ENCODE measurements at places on chromosomes 2 and 18. TPM values are rescaled to one million over a fixed set of nuclear protein-coding genes. Genes with fewer than 3 reads are reported as not detected.

Gene GPR55
- total RNA-seq = not detected

Gene ACMSD
- not detected for total RNA-seq

Gene TWIST2
- 20.1 TPM for total RNA-seq

Gene UGT1A7
- total RNA-seq = not detected

DNA sequence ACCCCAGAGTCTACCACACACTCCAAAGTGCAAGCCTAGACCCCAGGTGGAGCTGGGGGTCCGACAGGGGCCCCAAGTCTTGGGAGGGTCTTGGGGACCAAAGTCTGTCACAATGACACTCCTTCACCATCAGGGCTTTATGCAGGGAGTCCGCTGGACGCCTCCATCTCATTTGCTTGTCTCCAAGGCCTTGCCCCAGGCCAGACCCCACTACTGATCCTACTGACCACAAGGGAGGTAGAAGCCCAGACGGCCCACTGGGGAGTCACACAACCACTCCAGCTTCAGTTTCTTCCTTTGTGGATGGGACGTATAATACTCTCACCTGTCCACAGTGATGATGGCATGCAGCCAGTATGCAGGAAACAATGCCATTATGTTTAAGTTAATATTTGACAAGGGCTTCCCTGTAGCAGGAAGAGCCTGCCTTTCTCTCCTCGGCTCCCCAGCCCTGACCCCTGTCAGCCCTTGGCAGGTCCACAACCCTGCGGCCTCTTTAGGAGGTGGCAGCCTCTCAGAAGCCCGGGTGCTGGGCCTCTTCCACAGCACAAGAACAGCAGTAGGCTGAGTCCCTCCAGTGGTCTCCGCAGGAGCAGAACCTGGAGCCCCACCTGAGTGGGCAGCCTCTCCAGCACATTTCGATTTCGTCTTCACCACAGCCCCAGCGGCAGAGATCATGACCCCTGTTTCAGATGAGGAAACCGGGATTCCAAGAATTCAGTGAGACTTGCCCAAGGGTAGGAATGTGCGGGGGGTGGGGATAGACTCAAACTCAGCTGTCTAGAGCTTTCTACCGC lies 6.5 kb downstream of the BIN1 start:
- DNase-seq = no peak
- no peaks in the 10 kb centered on the region for H3K27me3 ChIP-seq
- no peaks in the 10 kb centered on the region for H3K36me3 ChIP-seq
- H3K4me3 ChIP-seq = no peak overlapping the region
- H3K27ac ChIP-seq = no peak overlapping the region
- peaks cover 13% of the 10 kb centered on the region for H3K4me1 ChIP-seq

DNA sequence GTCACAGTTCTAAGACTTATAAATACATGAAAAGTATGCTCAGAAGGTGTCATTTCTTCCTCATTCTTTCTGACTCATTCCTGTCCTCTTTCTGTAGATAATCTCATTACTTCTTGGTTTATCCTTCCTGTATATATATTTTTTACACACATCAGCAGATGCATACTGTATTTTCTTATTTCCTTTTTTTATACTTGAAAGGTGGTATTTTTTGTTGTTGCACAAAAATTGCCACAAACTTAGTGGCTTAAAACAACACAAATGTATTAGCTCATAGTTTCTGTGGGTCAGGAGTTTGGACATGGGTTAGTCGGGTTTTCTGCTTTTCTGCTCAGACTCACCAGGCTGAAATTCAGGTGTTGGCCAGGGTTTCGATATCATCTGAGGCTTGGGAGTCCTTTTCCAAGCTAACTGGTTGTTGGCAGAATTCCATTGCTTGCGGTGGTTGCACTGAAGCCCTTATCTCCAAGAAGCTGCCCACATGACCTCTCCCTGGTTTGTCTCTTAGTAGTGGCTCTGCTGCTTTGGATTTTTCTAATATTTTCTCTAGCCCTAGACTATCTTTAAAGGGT lies 162.6 kb downstream of the FMNL2 start:
- peaks cover 39% of the 10 kb centered on the region for H3K4me1 ChIP-seq
- peak overlapping the region; percentile 37 for H3K27ac ChIP-seq

DNA sequence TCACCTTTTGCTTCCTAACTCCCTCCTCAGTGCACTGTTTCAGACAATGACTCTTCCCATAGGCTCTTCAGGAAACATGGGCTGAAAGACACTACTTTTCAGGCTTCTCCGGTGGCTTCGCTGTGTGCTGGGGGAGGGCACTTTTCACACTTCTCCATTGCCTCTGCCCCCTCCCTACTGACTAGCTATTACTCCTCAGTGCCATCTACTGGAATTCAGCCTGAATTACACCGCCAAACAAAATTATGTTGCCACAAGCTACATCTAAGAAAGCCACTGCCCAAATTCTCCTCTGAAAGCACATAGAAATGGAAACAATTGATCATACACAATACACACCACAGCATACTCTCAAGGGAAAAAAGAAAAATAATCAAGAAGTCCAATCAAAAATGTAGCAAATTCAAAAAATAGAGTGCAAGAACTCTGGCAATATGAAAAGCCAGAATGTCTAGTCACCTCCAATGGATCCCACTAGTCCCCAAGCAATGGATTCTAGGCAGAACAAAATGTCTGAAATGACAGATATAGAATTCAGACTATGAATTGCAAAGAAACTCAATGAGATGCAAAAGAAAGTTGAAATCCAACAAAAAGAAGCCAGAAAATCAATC lies 1139.4 kb upstream of the GYPC start:
- H3K4me3 ChIP-seq = no peak overlapping the region
- no peaks in the 10 kb centered on the region for H3K27me3 ChIP-seq
- H3K27ac ChIP-seq = no peak overlapping the region
- DNase-seq = no peak
- no peaks in the 10 kb centered on the region for H3K4me1 ChIP-seq

DNA sequence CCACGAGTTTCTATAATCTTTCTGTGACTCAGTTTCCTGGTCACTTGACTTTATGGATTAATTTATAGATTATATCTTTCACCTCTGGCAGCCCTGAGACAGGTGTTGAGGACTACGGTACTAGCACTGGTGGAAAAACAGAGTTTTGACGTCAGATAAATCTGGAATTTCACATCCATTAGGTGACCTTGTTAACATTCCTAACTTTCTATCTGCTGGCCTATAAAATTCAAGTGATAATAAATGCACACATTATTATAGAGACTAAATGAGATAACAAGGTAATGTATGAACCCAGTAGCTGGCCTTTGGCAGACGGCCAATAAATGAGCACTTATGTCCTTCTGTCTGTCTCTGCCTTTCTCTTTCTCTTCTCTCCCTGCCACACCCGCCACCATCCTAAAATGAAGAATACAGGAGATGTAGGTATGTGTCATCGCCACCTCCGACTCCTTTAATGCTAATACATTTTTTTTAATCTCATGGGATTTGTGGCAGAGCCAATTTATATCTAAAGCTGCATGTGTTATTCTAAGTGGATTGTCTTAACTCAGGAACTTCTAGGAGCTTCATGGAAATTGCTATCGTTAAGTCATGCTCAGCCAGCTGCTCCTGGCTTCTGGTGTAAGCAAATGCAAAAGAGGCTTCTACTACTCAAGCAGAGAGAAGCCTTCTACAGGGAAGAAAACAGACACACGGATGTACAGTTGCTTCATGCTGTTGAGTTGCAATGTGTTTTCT lies 2.3 kb downstream of the TM4SF20 start:
- no peak overlapping the region for H3K27ac ChIP-seq
- DNase-seq = no peak
- no peaks in the 10 kb centered on the region for H3K27me3 ChIP-seq
- H3K4me1 ChIP-seq = no peaks in the 10 kb centered on the region

DNA sequence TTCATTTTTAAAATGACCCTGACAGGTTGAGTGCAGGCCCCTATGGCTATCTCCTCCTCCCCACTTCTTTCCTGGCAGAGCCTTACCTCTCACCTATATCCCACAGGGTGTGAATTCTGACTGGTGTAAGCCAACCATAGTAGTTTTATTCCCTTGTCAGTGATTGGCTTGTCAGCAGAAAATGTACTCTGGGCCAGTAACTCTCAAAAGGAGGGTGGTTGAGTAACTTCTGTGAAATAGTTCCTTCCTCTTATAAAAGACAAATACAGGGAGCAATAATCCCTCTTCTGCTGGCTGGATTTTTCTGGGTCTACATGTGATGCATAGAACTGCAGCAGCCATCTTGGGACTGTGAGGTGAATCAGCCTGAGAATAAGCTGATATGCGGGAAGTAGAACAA lies 83.4 kb downstream of the RAPH1 start:
- no peaks in the 10 kb centered on the region for H3K27me3 ChIP-seq
- H3K4me3 ChIP-seq = no peak overlapping the region
- no peak overlapping the region for H3K27ac ChIP-seq
- peaks cover 32% of the 10 kb centered on the region for H3K4me1 ChIP-seq

- no peak for DNase-seq
- no peaks in the 10 kb centered on the region for H3K36me3 ChIP-seq
- H3K27ac ChIP-seq = no peak overlapping the region
Measured at GRCh38 chr2:109058191-109058632, 69.2 kb upstream of the EDAR start.

DNA sequence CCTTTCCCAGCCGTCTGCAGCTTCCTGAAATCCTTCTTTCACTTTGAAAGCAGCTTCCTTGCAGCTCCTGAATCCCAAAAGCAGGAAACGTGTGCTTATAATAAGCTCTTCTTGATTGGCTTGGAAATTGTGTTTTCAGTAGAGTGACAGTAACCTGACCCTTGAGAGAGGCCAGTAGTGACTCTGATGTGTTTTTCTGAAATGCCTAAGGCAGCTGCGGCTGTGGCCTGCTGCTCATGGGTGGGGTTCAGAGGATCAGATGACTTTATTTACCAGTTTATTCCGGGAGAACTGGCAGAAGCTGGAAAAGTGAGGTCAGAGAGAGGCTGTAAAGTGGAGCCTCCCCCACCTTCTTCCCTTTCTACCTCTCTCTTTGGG lies 31.9 kb upstream of the RPIA start:
- H3K36me3 ChIP-seq = no peaks in the 10 kb centered on the region
- DNase-seq = no peak
- H3K27ac ChIP-seq = peak overlapping the region; percentile 48
- no peaks in the 10 kb centered on the region for H3K4me1 ChIP-seq
- no peak overlapping the region for H3K4me3 ChIP-seq

GRCh38 chr2:25343187-25343825 lies 1.6 kb upstream of the DNMT3A start:
- H3K4me3 ChIP-seq = no peak overlapping the region
- no peak for DNase-seq
- H3K36me3 ChIP-seq = no peaks in the 10 kb centered on the region
- no peaks in the 10 kb centered on the region for H3K27me3 ChIP-seq
- no peak overlapping the region for H3K27ac ChIP-seq
- peaks cover 26% of the 10 kb centered on the region for H3K4me1 ChIP-seq

- DNase-seq = no peak
- peaks cover 8% of the 10 kb centered on the region for H3K4me1 ChIP-seq
- H3K36me3 ChIP-seq = no peaks in the 10 kb centered on the region
- H3K27ac ChIP-seq = no peak overlapping the region
- no peaks in the 10 kb centered on the region for H3K27me3 ChIP-seq
Measured at GRCh38 chr18:58793361-58793760, 71.3 kb upstream of the ZNF532 start.

DNA sequence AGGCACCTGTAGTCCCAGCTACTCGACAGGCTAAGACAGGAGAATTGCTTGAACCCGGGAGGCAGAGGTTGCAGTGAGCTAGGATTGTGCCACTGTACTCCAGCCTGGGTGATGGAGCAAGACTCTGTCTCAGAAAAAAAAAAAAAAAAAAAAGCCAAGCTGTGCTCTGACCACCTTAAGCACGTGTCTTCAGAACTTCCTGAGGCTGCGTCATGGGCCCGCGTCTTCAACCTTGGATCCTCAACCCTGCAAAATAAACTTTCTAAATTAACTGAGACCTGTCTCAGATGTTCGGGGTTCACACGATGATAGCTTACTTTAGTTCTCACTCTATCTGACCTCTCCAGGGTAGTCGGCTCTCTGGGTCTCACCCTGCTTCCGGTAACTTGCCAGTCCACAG lies 65.8 kb upstream of the CABLES1 start:
- H3K27me3 ChIP-seq = no peaks in the 10 kb centered on the region
- H3K4me1 ChIP-seq = no peaks in the 10 kb centered on the region
- H3K36me3 ChIP-seq = no peaks in the 10 kb centered on the region
- H3K4me3 ChIP-seq = no peak overlapping the region
- no peak overlapping the region for H3K27ac ChIP-seq

- no peaks in the 10 kb centered on the region for H3K4me1 ChIP-seq
- no peaks in the 10 kb centered on the region for H3K27me3 ChIP-seq
- no peak for DNase-seq
- H3K36me3 ChIP-seq = no peaks in the 10 kb centered on the region
Measured at GRCh38 chr2:101717071-101717845, 19.8 kb downstream of the MAP4K4 start.

DNA sequence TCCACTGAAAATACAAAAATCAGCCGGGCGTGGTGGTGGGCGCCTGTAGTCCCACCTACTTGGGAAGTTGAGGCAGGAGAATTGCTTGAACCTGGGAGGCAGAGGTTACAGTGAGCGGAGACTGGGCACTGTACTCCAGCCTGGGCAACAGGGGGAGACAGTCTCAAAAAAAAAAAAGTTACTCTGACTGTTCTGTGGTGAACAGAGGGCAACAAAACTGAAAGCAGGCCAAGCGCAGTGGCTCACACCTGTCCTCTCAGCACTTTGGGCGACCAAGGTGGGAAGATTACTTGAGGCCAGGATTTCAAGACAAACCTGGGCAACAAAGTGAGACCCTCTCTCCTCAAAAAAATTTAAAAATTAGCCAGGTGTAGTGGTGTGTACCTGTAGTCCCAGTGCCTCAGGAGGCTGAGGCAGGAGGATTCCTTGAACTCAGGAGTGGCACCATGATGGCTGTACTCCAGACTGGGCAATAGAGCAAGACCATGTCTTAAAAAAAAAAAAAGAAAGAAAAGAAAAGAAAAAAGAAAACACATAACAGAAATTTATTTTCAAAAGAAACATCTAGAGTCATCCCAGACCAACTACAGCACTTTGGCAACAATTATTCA lies 13.6 kb upstream of the RTN4 start:
- no peaks in the 10 kb centered on the region for H3K36me3 ChIP-seq
- DNase-seq = no peak
- H3K4me1 ChIP-seq = peaks cover 4% of the 10 kb centered on the region
- H3K4me3 ChIP-seq = no peak overlapping the region
- H3K27me3 ChIP-seq = no peaks in the 10 kb centered on the region
- no peak overlapping the region for H3K27ac ChIP-seq

DNA sequence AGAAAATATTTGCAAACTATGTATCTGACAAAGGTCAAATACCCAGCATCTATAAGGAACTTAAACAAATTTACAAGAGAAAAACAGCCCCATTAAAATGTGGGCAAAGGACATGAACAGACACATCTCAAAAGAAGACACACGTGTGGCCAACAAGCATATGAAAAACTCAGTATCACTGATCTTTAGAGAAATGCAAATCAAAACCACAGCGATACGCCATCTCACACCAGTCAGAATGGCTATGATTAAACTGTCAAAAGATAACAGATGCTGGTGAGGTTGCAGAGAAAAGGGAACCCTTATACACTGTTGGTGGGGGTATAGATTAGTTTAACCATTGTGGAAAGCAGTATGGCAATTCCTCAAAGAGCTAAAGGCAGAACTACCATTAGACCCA lies 64.3 kb upstream of the RBMS1 start:
- H3K4me1 ChIP-seq = peaks cover 5% of the 10 kb centered on the region
- H3K27ac ChIP-seq = no peak overlapping the region
- H3K36me3 ChIP-seq = no peaks in the 10 kb centered on the region
- DNase-seq = no peak
- no peak overlapping the region for H3K4me3 ChIP-seq

GRCh38 chr18:7575465-7576028 lies 8.4 kb downstream of the PTPRM start:
- H3K36me3 ChIP-seq = no peaks in the 10 kb centered on the region
- H3K4me1 ChIP-seq = peaks cover 43% of the 10 kb centered on the region
- H3K27me3 ChIP-seq = no peaks in the 10 kb centered on the region
- no peak overlapping the region for H3K27ac ChIP-seq

Measured in thyroid gland (tissue), 4 donors.